Central memory CD8-positive, alpha-beta T cell (primary cell): ENCODE measurements at places on chromosomes 7 and 10.

GRCh38 chr7:6367701-6368211, 80.0 kb downstream of the DAGLB start:
- no peak for DNase-seq
- no peaks in the 10 kb centered on the region for H3K4me1 ChIP-seq
- peaks cover 3% of the 10 kb centered on the region for H3K36me3 ChIP-seq
- peak overlapping the region; percentile 80 for H3K27ac ChIP-seq
- H3K27me3 ChIP-seq, result no peaks in the 10 kb centered on the region

- H3K27ac ChIP-seq, result no peak overlapping the region
- no peaks in the 10 kb centered on the region for H3K36me3 ChIP-seq
- DNase-seq, result no peak
- H3K4me3 ChIP-seq, result no peak overlapping the region
Observed at GRCh38 chr10:52146766-52147165, 167.3 kb upstream of the DKK1 start.

- peaks cover 25% of the 10 kb centered on the region for H3K4me1 ChIP-seq
- no peak for DNase-seq
- H3K4me3 ChIP-seq, result peak within 1 kb of the TSS; percentile 84
- H3K36me3 ChIP-seq, result peaks cover 8% of the 10 kb centered on the region
- H3K27me3 ChIP-seq, result no peaks in the 10 kb centered on the region
- H3K27ac ChIP-seq, result peak within 1 kb of the TSS; percentile 54
Observed at GRCh38 chr7:100483722-100484672, at the start of gene NYAP1. TSS of gene NYAP1 (plus strand) at chr7:100483927. CDS start at chr7:100485312, 1,385 bp downstream.

DNA sequence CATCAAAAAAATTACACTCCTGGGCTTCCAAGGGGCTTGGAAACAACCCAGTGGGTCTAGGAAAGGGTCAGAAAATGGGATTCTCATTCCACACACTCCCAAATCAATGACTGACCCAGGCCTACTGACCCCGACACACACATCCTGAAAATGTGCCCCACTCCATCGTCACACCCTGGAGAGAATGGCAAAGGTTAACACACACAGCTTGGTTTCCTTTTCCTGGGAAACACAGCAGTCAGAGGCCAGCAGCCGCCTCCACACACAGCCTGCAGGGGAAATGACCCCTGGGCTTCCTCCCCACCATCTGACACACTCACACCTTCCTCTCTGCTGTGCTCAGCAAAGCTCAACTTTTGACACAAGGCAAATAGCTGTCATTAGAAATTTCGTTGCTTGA, 42.9 kb downstream of the SH3PXD2A start:
- no peak overlapping the region for H3K4me3 ChIP-seq
- H3K27me3 ChIP-seq, result no peaks in the 10 kb centered on the region
- no peak for DNase-seq
- H3K27ac ChIP-seq, result no peak overlapping the region
- H3K4me1 ChIP-seq, result no peaks in the 10 kb centered on the region

DNA sequence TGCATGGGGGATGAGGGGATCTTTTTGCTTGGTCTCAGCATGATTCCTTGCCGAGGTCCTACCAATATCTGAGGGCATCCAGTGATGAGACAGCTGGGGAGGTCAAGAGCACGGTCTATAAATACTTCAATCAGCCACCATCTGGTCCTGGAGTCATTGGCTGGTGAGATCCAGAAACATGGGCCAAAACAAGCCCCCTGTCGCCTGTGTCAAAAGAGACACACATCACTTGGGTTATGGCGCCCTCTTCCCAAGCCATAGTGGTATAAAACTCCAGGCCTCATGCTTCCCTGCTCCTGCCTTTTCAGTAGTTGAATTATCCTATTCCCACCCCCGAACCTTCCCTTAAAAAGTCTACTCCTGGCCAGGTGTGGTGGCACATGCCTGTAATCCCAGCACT, 60.9 kb downstream of the SLC35B4 start:
- DNase-seq, result no peak
- H3K4me3 ChIP-seq, result no peak overlapping the region
- H3K36me3 ChIP-seq, result no peaks in the 10 kb centered on the region

- no peak overlapping the region for H3K4me3 ChIP-seq
- H3K27me3 ChIP-seq, result peaks cover 11% of the 10 kb centered on the region
- no peak for DNase-seq
Observed at GRCh38 chr10:118572256-118573041, 23.0 kb downstream of the PRLHR start.
